Choroid plexus epithelial cell (primary cell): ENCODE measurements at places on chromosomes 2 and 18.

GRCh38 chr2:231277962-231278361 lies 79.5 kb downstream of the ARMC9 start:
- no peak for DNase-seq

GRCh38 chr2:11744631-11745394 lies 1.6 kb upstream of the LPIN1 start:
- peak; percentile 75 for DNase-seq

- no peak for DNase-seq
These were observed 46.6 kb downstream of the HS6ST1 start for GRCh38 chr2:128271911-128272600.

- no peak for DNase-seq
These were observed 24.9 kb downstream of the PTGR3 start for GRCh38 chr18:75183973-75184493.

GRCh38 chr2:15287447-15288184 lies 273.5 kb downstream of the NBAS start:
- DNase-seq = no peak

DNA sequence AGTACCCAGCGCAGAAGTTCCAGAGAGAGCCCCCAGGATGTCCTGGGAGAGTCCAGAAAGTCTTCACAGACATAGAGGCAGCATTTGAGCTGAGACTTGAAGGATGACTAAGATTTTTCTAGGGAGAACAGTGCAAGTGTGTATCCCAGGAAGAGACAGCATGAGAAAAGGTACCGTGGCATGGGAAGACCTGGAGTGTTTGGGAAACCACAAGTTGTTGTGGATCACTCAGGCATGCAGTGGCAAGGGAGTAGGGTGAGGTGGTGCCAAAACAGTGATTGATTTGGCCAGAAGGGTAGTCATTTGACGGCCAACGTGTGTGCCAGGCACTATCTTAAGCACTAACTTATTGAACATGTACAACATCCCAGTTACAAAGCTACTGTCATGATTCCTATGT lies 24.5 kb upstream of the KCNK3 start:
- DNase-seq = no peak

- peak; percentile 80 for DNase-seq
These were observed 38.6 kb downstream of the SLC25A12 start for GRCh38 chr2:171855401-171855800.
